H4 (cell line): ENCODE measurements at places on chromosomes 5 and 9. TPM values are rescaled to one million over a fixed set of nuclear protein-coding genes. Genes with fewer than 3 reads are reported as not detected.
A peak's percentile ranks its signal among the peaks of the same experiment; 100 is the strongest.

DNA sequence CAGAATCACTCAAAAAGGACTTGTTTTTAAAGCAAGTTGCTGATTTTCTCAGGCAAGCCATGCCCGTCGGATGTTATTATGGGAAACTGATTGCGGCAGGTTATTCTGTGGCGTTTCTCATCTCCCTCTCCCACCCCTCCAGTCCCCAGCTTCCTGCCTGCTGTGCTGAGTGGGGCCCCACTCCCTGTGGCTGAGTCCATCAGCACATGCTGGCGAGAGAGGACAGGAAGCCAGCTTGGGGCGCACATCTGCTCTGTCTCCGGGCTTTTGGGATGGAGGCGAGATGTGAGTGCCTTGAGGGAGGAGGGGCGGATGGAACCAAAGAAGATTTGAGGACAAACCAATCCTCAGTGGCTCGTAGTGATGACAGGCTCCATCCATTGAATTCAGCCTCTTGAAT, 108.0 kb downstream of the DAPK1 start:
- DNase-seq = no peak

DNA sequence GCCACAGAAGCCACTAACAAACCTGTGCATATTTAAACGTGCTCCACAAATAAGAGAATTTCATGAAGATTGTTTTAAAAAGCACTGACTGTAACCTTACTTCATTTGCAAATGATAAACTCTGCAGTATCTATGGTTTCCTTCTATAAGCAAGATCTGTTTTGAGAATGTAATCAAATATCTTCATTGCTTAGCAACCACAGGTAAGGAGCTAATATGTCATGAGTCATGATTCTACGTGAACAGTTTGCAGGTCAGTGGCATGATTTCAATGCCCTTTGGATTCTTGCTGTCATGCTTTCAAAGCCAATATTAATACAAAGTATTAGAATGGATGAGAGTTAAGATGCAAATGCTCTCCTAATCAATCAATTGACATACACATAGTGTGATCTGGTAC, 325.0 kb downstream of the EDIL3 start:
- DNase-seq = no peak

DNA sequence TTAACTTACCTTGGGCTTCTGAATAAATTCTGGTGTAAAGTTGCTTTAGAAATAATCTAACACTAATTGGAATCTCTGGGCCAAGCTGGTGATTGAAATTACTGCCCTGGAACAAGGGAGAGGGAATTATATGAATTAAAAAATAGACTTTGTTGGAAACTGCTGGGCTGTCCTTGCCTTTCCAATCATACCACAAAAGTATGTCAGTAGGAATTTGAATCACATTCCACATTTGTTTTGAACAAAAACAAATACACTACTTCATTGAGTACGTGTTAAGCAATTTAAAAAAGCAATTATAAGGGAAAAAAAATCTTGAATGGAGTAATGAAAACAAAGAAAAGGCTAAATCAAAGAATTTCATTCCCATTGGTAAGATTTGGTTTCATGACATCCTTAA, 102.5 kb upstream of the SREK1 start:
- DNase-seq = no peak

DNA sequence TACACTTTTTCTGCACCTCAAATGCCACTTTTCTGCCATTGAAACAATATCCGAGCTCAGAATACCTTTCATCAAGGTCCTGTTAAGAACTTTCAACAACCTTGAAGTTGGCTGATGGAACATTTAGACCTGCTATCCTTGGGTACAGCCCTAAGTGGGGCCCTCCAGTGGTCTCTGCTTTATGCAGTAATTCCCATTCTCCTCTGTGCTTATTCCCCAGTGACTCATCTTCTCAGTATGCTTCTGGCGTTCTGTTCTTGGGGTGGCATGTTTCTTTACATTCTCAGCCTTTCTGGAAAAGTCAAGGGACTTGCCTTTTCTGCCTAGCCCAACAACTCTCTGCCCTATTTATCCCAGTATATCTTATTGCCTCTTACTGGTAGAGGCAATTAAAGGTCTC, 7.1 kb downstream of the ANP32B start:
- DNase-seq = peak; percentile 26

- DNase-seq = no peak
These were observed 8.4 kb downstream of the ZNF474 start for GRCh38 chr5:122137702-122138101.

DNA sequence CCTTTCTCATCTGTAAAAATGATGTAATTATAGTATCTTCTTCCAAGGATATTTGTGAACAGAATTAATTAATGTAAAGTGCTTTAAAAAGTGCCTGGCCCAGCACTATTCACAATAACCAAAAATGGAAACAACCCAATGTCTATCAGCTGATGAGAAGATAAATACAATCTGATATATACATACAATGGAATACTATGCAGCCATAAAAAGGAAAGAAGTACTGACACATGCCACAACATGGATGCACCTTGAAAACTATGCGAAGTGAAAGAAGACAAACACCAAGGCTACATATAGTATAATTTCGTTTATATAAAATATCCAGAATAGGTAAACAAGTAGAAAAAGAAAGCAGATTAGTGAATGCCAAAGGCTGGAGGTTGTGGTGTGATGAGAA, 24.1 kb downstream of the DPYSL3 start:
- no peak for DNase-seq

DNA sequence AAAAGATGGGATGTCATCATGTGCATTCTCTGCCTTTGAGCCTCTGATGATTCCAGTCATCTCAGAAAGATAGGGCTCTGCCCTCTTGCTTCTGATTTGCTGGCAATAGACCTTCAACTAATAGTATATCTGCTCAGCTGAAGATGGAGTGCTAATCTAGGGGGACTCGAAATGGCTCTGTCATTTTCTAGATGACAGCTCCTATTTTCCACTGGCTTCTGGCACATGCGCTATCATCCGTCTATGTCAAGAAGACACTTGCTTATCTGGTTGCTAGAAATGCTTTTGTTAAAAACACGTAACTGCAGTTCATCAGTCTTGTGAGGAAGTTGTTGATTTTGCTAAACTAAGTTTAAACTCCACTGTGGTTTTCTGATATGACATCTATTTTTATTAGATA, 265.5 kb upstream of the ZNF608 start:
- DNase-seq = no peak

DNA sequence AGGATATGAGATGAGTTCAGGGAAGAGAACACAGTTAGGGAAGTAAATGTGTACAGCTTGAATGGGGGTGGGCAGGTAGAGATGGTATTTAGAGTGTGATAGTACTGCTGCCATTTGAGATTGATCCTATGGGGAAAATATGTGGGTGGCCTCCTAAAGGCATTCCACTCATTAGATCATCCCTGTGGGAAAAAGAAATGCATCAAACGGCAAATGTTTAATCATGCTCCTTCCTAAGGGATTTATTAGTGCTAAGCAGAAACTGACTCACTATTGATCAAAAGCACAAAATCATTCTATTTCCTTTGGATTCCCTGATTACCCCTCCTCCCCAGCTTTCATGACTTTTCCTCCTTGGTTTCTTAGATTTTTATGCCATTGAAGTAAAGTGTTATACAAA, 36.4 kb upstream of the SMC5 start:
- DNase-seq = no peak

- DNase-seq = no peak
These were observed 45.1 kb upstream of the IL13 start for GRCh38 chr5:132612846-132613245.

FOXD4L3 gene
- total RNA-seq = not detected in 2 replicates

PIP5KL1 gene
- 0.95 and 2.6 TPM in 2 replicates for total RNA-seq

SEMA4D gene
- total RNA-seq = 4.8 and 6.3 TPM in 2 replicates

FAM120A gene
- 25.5 and 39.5 TPM in 2 replicates for total RNA-seq

NRG2 gene
- total RNA-seq = 0.14 and 0.25 TPM in 2 replicates

OGN gene
- not detected in 2 replicates for total RNA-seq
